ENCODE measurements at places on chromosomes 7 and 10.

DNA sequence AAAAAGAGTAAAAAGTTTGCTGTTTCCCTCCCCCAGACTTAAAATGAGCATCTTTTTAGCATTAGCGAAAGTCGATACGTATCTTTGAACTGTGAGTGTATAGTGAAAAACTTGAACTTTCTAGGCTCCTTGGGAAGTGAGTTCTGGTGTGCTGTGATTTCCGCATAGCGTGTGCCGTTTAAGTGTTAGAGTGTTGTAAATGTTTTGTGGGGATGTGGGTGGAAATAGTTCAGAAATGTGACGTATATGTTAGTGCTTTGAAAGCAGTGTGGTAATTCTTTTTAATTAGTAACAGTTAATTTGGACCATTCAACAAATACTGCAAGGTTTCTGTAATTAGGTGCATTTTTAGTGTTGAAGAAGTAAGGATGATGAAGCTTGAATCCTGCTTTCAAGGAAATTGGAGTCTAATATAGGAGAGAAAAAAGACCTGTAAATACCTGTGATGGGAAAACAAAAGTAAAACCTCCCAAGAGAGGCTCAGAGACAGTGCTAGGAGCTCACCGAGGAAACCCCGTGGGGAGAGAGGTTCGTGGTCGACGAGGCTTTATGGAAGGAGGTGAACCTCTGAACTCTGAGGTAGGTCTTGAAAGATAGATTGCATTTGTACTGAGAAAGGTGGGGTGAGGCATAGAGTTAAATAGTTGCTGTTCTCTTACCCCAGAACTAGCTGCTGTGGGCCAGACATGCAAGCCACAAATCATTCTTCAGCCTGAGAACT lies 40.8 kb downstream of the RBM33 start:
- DNase-seq, result no peak

DNA sequence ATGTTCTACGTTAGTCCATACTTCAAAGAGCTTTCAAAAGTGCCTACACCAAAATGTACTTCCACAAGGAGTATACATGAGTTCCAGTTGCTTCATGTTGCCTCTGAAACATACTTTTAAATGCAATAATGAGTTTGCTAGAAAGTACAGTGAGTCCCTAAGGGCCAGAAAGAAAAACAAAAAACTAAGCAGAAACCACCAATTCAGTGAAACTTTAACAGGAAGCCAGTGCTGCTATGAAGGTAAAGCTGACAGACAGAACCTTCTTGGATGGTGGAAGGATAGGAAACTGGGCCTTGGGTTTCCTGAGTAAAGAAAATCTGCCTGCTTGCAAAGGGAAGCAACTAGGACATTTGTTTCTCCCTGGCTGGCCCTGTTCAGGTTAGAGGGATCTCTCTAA lies 104.2 kb downstream of the CTTNBP2 start:
- no peak for DNase-seq

DNA sequence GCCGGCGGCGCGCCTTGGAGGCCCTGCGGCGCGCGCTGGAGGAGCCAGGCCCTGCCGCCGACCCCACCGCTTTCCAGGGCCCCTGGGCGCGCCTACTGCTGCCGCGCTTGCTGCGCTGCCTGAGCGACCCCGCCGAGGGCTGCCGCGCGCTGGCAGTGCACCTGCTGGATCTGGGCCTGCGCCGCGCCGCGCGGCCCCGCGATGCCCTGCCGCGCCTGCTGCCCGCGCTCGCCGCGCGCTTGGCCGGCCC lies 280 bp downstream of the DNAAF5 start:
- DNase-seq, result no peak

DNA sequence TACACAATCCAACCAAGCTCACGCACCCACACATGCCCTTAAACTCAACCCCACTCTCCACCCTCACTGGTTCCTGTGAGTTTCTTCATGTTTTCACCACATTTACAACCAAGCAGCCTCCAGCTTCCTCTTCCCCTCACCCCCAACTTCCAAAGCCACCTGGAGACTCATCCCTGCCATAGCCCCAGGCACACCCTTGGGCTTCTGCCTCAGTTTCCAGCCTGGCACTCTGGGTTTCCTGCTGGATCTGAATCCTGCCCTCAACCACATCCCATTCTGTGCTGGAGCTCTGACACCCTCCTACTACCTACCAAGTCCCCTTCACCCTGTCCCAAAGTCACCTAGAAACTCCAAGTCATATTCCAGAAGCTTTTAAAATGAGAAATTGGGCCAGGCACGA lies 29.4 kb downstream of the CCDC3 start:
- no peak for DNase-seq

DNA sequence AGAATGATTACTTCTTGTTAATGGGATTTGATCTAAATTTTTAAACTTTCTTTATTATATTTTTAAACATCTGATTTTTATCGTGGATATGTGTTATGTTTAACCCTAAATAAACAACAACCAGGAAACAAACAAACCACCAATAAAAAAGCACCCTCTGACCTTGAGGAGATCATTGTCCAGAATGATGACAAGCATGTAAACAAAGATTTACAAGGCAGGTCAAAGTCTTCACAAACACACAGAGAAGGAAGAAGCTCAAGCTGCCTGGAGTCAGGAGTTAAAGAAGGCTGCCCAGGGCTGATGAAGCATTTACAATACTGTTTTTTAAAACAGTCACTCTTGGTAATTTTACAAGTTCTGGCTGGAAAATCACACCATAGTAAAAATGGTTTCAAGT lies 31.0 kb upstream of the EGFR start:
- no peak for DNase-seq
